ENCODE measurements at places on chromosomes 3 and 15. TPM values are rescaled to one million over a fixed set of nuclear protein-coding genes. Genes with fewer than 3 reads are reported as not detected.

LTK gene
- 0.20 TPM for total RNA-seq

GOLGA8G gene
- total RNA-seq = not detected

CFAP100 gene
- total RNA-seq = not detected

GABRR3 gene
- not detected for total RNA-seq

MAP1A gene
- total RNA-seq = 0.81 TPM

SRGAP3 gene
- 0.98 TPM for total RNA-seq

CD86 gene
- not detected for total RNA-seq

CSTA gene
- 0.75 TPM for total RNA-seq

TMEM212 gene
- total RNA-seq = not detected

POLR2M gene
- 45.5 TPM for total RNA-seq

CLRN1 gene
- total RNA-seq = not detected

HES1 gene
- total RNA-seq = 9.5 TPM

ITIH3 gene
- total RNA-seq = not detected

CD200R1 gene
- 0.06 TPM for total RNA-seq

ALG1L2 gene
- not detected for total RNA-seq

FEZF2 gene
- total RNA-seq = not detected

LRRK1 gene
- 21.0 TPM for total RNA-seq

ECE2 gene
- not detected for total RNA-seq

ATP13A5 gene
- not detected for total RNA-seq

GCNT3 gene
- 156 TPM for total RNA-seq

FGF7 gene
- not detected for total RNA-seq

CD96 gene
- not detected for total RNA-seq

GXYLT2 gene
- 3.5 TPM for total RNA-seq

All from A549 treated with ZK216348 at 1 μM for 4 hours (cell line).